ENCODE measurements at places on chromosomes 13 and 19.
A peak's percentile ranks its signal among the peaks of the same experiment; 100 is the strongest.

GRCh38 chr13:100826441-100826840 is 151.8 kb upstream of the TMTC4 start:
- no peak for DNase-seq

DNA sequence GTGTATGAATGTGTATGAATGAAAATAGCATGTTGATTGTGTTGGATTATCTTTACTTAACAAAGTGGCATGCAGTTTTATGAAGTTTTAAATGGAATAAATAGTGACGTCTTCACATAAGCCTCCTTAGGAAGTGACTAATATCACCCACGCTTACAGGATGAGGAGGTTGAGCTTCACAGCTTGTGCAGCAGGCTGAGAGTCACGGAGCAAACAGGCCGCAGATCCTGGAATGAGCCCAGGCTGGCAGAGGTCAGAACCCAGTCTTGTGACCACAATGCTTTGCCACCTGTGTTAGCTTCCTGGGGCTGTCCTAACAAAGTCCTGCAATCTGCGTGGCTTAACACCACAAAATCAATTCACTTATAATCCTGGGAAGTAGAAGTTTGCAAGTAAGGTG is 20.8 kb downstream of the LAIR2 start:
- DNase-seq: no peak

DNA sequence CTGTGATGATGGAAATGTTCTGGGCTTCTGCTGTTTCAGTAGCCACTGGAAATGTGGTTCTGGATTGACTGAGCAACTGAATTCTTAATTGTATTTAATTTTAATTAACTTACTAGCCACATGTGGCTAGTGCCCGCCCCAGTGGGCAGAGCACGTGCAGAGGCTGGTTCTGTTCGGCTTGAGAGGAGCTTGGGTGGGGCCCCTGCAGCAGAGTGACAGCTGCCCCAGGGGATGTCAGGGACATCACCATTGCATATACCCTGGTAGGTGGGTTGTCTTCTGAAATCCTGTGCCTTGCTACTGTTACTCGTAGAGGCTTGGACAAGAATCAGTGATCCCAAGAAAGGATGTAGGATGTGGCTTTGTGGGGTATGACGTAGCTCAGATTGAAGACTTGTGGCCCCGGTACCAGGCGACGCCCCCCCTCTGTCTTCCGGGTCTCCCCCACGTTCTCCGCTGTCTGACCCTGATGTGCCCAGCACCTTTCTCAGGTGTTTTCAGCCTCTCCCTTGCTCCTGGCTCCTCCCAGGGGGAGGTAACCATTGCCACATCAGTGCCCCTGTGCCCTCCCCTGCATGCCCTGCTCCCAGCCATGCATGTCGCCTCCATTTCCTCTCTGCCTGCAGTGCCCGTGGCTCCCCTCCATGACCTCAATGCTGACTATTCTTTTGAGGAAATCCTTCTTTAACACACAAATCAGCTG is 102.6 kb upstream of the RNF113B start:
- no peak for DNase-seq

DNA sequence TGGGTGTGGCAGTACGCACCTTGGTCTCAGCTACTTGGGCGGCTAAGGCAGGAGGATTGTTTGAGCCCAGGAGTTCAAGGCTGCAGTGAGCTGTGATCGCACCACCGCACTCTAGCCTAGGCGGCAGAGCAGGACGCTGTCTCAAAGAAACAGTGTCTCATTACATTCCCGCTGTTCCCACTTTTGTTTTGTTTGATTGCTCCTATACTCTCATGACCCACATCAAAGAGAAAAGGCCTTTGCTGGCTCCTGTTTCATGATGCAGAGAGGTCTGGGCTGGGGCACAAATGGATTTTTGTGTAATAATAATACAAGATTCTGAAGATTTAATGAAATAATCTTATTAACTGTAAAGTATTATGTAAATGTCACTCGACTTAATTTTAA is 85.7 kb downstream of the LACC1 start:
- DNase-seq: no peak

DNA sequence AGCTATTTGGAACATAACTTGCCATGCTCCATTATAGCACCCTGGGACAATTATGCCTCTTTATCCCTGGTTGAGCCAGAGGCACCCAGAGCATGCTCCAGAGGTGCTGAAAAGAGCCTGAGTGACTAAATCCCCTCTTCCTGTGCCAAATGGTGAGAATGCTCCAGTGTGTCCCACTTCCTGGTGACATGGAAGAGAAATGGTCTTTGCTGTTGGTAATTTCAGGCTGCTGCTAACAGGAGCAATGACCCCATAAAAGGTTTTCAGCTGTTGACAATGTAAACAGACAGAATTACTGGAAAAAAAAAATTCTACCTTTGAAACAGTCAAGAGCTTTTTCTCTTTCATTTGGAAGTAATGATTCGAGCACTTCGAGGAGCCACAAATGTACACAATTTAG is 341.8 kb downstream of the FGF9 start:
- DNase-seq: no peak

DNA sequence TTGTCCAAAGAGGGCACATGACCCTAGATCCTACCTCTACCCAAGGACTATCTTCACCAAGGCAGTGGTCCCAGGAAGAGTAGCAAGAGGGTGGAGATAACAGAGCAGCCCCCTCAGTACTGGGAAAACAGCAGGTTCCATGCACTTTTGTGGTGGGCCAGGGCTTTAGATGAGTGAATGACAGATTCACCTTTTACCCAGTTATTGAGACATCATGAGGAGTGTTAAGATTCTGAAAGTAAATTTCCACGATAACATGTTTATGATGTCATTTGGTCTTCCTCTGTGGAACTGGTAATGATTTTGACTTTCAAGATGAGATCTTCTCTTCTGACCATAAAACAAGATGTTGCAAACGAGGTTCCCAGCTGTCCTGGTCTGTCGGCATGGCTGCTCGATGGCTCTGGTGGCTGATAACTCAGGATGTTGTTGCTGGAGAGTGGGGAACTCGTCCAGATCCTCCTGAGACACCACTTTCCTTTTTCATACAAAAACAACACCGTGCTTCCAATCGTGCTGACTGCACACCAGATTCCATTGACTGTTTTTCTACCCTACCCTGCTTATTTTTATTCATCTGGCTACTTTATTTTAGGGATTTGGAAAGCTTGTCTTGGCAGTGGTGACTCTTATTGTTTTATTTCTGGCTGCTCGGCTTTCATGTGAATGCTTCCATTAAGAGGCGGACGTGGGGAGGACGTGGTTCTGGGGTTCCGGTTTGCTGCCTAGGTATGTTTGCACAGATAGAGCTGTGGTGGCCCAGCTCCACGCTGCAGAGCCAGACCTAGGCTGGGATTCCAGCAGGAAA is 88.5 kb downstream of the LRCH1 start:
- DNase-seq: no peak

- DNase-seq: no peak
These were observed 25.7 kb downstream of the VRK3 start for GRCh38 chr19:49999371-50000010.

DNA sequence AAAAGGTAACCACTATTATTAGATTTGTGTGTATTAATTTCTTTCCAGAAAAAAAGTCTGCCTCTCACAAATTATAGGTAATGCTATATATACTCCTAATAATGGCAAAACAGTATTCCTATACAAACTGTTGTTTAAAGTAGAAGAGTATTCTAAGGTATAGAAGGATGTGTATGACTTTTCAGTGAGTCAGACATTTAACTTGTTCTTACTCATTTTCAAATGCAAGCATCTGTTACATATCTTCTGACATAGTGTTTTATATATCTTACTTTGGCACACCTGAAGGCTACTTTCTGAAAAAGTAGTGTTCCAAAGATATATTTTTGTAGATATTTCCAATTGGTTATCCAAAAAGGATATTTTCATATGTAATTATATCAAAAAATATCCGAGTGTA is 3.5 kb upstream of the SLITRK5 start:
- no peak for DNase-seq

GRCh38 chr19:42159942-42160341 is 27.7 kb upstream of the POU2F2 start:
- DNase-seq: no peak

DNA sequence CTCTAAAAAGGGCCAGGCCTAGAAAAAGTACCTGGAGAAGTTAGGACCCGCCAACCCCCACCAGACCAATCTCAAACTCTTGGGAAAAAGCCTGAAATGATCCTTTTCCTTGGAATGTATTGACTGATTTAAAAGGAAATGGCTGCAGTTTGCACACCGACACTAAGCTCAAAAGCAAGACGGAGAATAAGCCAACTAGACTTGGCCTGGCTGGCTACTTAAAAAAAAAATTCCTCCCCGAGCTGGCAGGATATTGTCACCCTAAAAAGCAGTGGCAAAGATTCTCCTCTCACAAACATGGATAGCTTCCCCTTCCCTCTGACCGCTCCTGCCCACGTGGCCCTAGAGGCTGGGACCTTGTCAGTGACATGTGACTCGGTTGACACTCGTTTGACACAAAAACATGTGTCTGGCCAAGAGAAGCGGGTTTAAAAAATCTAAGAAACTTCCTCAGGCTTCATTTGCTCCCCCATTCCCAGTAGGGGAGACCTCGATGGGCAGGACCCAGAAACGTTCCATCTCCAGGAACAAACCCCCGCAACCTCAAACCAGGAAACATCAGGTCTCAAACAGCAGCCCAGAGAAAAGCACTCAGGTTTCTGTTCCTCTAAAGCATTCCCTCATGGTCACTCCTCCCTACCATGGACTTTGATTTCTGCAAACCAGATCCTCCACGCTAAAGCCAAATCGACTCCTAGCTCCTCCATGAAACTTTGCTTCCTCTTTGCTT is 1.3 kb downstream of the RFX1 start:
- DNase-seq: no peak

DNA sequence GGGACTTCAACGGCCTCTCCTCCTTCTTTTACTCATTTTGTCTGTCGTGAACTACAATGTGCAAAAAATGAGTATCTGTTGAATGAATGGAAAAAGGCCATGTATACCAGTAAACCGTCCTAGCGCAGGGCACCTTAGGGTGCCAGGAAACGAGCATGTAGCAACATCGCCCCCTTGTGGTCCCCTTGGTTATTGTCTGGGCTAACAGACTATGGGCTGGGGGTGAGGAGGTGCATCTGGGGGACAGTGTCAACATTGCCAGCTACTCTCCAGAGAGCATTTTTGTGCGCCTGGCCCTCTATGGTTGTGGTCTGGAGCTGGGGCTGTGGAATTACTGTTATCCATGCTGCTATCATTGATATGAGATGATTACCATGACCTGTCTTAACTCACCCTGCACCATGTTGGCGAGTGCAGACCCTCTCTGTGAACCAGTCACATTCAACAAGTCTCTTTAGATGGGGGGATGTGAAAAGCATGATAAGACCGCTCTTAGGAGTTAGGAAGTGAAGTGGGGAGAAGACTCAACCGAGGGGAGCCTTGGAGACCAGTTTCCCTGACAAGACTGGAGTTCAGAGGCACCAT is 22.8 kb upstream of the SIGLEC11 start:
- DNase-seq: peak; percentile 61

GRCh38 chr13:33612641-33613638 is 205.0 kb upstream of the RFC3 start:
- DNase-seq: no peak

- DNase-seq: no peak
These were observed 8.5 kb downstream of the TBC1D4 start for GRCh38 chr13:75473468-75473867.

- DNase-seq: no peak
These were observed 22.0 kb upstream of the TPT1 start for GRCh38 chr13:45362939-45363338.

GRCh38 chr13:110575322-110576069 is 14.0 kb upstream of the RAB20 start:
- no peak for DNase-seq

- DNase-seq: no peak
These were observed 8.1 kb upstream of the PTBP1 start for GRCh38 chr19:788983-789700.

GRCh38 chr13:114143806-114144605 is 11.6 kb upstream of the RASA3 start:
- no peak for DNase-seq

DNA sequence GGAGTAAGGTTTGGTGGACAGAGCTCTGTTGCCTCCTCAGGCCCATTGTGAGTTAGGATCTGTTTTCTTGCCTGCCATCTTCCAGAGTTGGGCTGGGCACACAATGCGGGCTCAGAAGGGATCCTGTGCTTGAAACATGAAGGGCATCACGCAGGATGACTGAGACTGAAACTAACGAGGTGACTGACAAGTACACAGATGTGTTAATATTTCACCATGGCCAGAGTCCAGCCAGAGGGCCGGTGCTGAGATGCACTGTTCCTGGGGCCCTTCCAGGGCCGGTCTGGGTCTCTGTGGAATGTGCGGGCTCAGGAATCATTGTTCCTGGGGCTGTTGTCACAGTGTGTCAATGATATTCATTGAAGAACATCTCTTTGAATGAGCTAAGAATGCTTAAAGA is 163.7 kb downstream of the URI1 start:
- DNase-seq: no peak

DNA sequence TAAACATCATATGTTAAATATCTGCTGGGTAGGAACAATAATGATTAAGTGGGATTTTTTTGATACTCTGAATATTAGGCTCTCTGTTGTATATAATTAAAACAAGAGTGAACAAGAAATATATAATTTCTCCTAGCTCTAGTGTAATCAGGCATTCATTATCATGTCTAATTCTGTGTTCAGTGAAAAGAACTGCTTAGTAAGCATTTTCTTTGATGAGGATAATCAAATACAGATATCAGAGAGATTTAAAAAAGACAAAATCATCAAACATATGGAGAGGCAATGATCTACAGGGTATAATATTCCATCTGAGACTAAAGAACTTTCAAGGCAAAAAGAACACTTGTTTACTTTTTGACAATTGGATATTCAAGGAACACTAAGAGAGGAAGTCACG is 241.1 kb downstream of the DNAJC15 start:
- DNase-seq: no peak

GRCh38 chr13:112626124-112626523 is 38.2 kb upstream of the TUBGCP3 start:
- DNase-seq: no peak

- no peak for DNase-seq
These were observed 7.4 kb upstream of the PGPEP1 start for GRCh38 chr19:18332917-18333530.

GRCh38 chr13:44117351-44117750 is 237.6 kb downstream of the LACC1 start:
- no peak for DNase-seq

DNA sequence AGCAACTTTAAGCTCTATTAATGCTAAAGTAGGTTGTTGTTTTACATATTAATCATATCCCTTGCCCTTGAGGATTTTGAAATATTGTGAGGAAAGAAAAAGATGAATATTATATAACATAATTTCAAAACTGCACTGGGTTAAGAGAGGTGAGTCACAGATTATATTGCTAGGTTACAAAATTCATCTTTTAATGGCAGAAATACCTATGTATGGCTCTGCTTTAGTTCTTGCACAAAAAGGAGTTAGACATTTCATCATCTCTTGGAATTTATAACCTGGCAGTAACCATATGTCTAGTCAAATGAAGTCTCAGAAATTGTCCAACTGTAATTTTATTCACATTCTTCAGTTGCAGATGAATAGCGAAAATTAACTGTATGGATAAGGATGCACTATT is 2041.1 kb downstream of the OLFM4 start:
- DNase-seq: no peak

All from activated CD8-positive, alpha-beta memory T cell treated with anti-CD3 and anti-CD28 coated beads for 4 hours (primary cell).